Body of pancreas (tissue), 4 donors: ENCODE measurements at places on chromosomes 3 and 15. TPM values are rescaled to one million over a fixed set of nuclear protein-coding genes. Genes with fewer than 3 reads are reported as not detected.
A peak's percentile ranks its signal among the peaks of the same experiment; 100 is the strongest.

Gene DLG1
- total RNA-seq = 45.8 TPM

Gene MME
- total RNA-seq = 11.2 TPM

Gene GPR87
- not detected for total RNA-seq

Gene CHRNB4
- not detected for total RNA-seq

Gene SERINC4
- not detected for total RNA-seq

Gene CPNE4
- total RNA-seq = not detected

Gene ATP13A5
- total RNA-seq = not detected

GRCh38 chr3:123290107-123290930 lies 88.6 kb downstream of the SEC22A start:
- no peaks in the 10 kb centered on the region for H3K27me3 ChIP-seq
- DNase-seq = no peak
- no peak overlapping the region for H3K27ac ChIP-seq
- no peak overlapping the region for H3K4me3 ChIP-seq

DNA sequence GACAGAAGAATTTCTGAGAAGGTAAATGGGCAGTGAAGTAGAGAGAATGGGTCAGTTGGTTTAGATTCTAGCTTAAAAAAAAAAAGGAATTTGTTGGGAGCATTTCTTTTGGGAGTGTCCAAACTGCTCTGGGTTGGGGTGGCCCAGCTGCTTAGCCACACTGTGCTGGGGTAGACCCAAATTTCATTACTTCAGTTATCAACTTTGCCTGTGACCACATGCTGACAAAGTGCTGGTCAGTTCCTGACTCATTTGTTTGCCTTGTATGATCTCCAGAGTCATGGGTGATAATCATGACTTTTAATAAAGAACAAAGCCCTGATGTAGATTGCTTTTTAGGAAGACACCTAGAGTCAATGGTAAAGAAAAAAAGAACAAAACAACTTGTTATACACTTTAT lies 121.5 kb upstream of the FGF7 start:
- no peak overlapping the region for H3K27ac ChIP-seq
- H3K27me3 ChIP-seq = no peaks in the 10 kb centered on the region
- no peaks in the 10 kb centered on the region for H3K36me3 ChIP-seq

DNA sequence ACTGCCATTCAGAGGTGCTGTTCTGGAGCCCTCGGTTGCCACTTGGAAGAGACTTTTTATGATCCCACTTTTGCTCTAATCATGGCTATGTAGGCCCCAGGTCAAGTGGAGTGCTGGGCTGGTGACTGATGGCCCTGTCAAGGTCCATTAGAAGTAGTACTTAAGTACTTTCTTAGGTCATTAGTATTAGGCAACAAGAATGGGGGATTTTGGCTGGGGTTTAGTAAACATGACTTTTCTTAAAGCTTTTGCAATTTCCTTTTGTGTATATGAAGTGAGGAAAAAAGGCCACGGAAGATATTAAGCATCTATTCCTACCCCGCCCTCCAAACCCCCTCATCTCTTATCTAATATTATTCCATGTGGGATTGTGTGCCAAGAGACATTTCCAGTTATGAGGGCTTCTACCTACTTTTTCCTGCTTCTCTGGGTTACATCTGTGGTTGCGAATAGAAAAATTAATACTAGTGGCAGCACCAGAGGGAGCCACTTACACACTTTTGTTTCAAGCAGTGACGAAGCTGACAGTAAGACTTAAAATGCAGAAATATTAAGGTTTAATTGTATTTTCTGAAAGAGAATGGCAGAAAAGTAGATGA lies 13.9 kb downstream of the NLGN1 start:
- no peaks in the 10 kb centered on the region for H3K4me1 ChIP-seq
- no peak overlapping the region for H3K27ac ChIP-seq
- DNase-seq = no peak
- H3K36me3 ChIP-seq = no peaks in the 10 kb centered on the region
- H3K27me3 ChIP-seq = no peaks in the 10 kb centered on the region
- no peak overlapping the region for H3K4me3 ChIP-seq

DNA sequence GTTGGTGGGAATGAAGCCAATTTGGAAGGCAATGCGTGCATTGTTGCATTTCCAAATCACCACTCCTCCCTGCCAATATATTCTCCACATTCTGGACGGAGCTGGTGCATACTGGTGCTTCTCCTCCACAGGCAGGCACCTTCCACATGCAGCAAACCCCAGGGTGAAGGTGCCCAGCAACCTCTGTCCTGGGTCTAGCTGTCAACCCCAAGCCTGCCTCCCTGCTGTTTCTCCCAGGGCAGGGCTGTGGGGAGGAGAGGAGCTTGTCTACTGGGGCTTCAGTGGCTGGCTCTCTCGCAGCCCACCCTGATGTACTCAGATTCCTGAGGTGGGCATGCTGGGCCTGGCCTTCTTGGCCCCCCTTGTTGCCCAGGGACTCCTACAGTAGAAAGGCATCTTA lies 20.1 kb downstream of the GASK1A start:
- no peak overlapping the region for H3K27ac ChIP-seq
- H3K4me1 ChIP-seq = peaks cover 32% of the 10 kb centered on the region
- H3K27me3 ChIP-seq = no peaks in the 10 kb centered on the region
- H3K36me3 ChIP-seq = no peaks in the 10 kb centered on the region

DNA sequence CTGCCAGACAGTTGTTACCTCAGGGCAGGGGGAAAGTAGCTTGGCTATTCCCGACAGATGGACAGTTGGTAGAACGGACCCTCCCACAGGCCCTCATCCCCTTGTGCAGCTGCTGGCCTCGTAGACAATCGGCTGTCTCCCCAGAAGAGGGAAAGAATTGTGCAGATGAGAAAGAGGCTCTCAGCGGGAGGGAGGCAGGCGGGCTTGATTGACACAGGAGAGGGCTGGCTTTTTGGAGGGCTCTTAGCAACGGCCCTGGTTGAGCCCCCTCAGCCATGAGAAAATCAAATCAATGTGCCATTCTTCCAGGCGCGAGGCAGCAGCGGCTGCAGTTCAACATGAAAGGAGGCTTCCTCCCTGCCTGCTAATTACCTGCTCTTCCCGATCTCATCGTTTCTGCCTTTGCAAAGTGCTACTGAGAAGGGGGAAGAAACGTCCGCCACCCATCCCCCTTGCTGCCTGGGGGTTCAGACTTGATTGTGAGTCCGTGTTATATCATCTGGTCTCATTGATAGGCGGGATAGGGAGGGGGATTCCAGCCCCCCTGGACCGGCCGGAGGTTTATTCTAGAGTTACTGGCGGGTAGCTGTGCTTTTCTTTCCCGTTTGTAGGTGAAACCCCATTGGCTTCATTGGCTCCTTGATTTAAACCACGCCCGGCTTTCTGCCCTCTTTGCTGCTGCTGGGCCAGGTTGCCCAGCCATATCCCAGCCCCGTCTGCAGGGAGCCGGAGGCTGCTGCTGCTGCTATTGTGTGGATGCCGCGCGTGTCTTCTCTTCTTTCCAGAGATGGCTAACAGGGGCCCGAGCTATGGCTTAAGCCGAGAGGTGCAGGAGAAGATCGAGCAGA lies at the start of gene TAGLN3:
Gene TAGLN3 (plus strand): TSS at position 287 of the 848 bp plus-strand sequence. CDS start 501 bp downstream, at position 788.
- peak; percentile 56 for DNase-seq
- H3K4me3 ChIP-seq = no peak within 1 kb of the TSS
- no peak within 1 kb of the TSS for H3K27ac ChIP-seq
- H3K36me3 ChIP-seq = no peaks in the 10 kb centered on the region

DNA sequence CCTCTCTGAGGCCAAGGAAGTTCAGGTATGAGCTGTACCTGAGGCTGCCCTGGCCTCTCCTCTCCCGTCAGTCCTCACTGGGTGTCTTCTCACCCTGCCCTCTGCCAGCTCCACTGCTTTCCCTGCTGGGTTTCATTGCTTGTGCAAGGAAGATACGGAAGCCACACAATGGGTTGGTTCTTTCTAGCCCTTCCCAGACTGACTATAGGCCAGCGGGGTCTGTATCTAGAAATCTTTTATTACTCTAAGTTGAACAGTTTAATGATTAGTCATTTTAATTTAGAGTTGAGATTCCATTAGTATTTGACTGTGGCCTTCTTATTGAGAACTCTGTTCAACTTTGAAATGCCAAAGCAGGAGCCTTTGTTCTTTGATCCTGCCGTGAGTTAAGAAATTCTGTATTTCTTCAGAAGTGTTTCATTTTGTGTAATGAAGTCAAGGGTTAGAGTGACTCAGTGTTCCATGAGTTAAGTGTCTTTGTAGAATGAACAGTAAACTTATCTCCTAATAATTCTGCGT lies 16.2 kb downstream of the C3orf62 start:
- H3K27ac ChIP-seq = no peak overlapping the region
- H3K36me3 ChIP-seq = no peaks in the 10 kb centered on the region
- DNase-seq = no peak
- no peak overlapping the region for H3K4me3 ChIP-seq

- no peaks in the 10 kb centered on the region for H3K36me3 ChIP-seq
- no peaks in the 10 kb centered on the region for H3K27me3 ChIP-seq
Observed at GRCh38 chr3:140234256-140234655, 299.3 kb downstream of the CLSTN2 start.

GRCh38 chr3:116057400-116058006 lies 387.8 kb downstream of the LSAMP start:
- H3K36me3 ChIP-seq = no peaks in the 10 kb centered on the region
- DNase-seq = no peak
- H3K4me3 ChIP-seq = no peak overlapping the region
- H3K27me3 ChIP-seq = no peaks in the 10 kb centered on the region

DNA sequence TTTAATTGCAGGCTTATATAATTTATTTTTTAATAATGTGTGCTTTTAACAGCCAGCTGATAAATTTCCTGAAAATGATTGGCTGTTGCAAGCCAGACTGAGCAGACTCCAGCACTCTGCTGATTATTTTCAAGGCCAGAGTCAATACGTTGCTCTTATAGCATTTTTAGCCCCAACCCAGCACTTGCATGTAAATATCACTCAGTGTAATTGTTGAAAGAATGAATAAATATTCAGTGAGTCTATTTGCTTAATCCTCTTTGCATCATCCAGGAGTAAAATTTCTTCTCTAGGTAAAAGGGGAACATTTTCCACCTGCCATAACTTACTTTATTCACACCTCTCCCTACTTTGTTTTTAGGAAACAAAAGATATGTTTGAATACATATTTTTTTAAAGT lies 2.9 kb downstream of the GABRR3 start:
- H3K36me3 ChIP-seq = no peaks in the 10 kb centered on the region
- DNase-seq = no peak
- no peaks in the 10 kb centered on the region for H3K27me3 ChIP-seq
- no peak overlapping the region for H3K27ac ChIP-seq

GRCh38 chr3:71051893-71052687 lies 531.4 kb downstream of the FOXP1 start:
- H3K27me3 ChIP-seq = no peaks in the 10 kb centered on the region
- H3K36me3 ChIP-seq = peaks cover 6% of the 10 kb centered on the region
- no peak overlapping the region for H3K4me3 ChIP-seq
- peak overlapping the region; percentile 7 for H3K27ac ChIP-seq

DNA sequence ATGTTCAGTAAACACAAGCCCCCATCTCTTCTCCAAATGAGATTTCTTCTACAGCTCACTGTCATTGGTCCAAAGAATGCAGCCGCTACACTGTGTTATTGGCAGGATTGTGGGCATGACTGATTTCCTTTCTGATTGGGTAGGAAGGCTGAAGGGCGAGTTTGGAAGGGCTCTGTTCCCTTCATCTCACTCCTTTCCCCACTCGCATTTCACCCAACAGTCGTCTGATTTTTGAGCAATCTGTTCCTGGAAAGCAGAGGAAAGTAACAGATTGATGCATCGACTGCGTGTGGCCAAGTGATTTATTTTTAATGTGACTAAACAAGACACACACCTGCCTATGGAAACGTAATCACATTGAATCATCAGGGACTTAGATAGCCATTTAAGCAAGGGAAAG lies 55.5 kb downstream of the NOX5 start:
- H3K36me3 ChIP-seq = no peaks in the 10 kb centered on the region
- no peak for DNase-seq
- no peak overlapping the region for H3K27ac ChIP-seq
- H3K27me3 ChIP-seq = no peaks in the 10 kb centered on the region
- H3K4me1 ChIP-seq = peaks cover 14% of the 10 kb centered on the region

DNA sequence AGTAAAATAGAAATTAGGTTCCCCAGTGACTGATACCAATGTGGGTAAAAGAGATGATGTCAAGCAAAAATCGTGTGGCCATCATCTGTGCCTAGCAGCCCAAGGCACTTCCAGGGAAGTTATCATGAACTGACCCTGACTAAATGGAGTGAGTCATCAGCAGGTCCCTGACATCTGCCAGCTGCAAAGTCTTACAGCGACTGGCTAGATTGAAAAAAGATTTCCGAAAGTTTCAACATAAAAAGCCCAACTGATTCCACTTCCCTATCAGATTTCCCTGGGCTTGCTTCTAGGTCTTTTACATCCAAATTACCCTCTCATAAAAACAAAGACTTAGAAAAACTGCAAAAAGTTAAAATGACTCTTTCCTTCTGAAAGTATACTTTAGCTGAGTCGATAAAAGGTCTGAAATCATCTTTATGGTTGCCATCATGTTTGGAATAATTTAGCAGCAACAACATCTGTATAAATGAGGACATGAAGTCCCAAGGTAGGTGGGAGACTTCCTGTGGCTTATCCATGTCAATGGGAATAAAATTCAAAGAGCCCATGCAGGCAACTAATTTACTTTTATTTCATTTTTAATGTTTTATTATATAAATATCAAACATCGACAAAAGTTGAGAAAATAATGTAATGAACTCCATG lies 342.8 kb downstream of the ERC2 start:
- H3K4me3 ChIP-seq = no peak overlapping the region
- H3K36me3 ChIP-seq = no peaks in the 10 kb centered on the region
- H3K27me3 ChIP-seq = no peaks in the 10 kb centered on the region
- H3K27ac ChIP-seq = no peak overlapping the region
- peak; percentile 5 for DNase-seq
- no peaks in the 10 kb centered on the region for H3K4me1 ChIP-seq

DNA sequence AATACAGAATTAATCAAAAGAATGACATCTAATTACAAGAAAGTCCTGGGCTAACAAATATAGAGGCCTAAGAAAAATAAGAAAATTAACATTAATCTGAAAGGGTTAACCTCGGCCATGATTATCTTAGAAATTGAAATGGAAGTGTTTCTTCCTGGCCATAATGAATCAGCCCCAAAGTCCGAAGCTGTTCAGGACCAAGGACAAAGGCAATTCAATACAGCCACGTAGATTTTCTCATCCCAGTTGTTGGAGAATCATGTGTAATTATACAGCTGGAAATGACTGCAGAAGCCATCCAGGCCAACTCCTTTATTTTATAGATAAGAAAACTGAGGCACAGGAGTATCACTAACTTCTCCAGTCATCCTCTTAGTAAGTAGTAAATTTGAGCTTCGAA lies 38.0 kb upstream of the GBE1 start:
- no peaks in the 10 kb centered on the region for H3K36me3 ChIP-seq
- no peaks in the 10 kb centered on the region for H3K27me3 ChIP-seq
- no peaks in the 10 kb centered on the region for H3K4me1 ChIP-seq
- no peak overlapping the region for H3K4me3 ChIP-seq
- DNase-seq = no peak
